ENCODE measurements at places on chromosomes 7 and 10.
A peak's percentile ranks its signal among the peaks of the same experiment; 100 is the strongest.

- no peak for DNase-seq
These were observed 7.6 kb upstream of the C10orf105 start for GRCh38 chr10:71727105-71727737.

- peak; percentile 26 for DNase-seq
These were observed 161.8 kb upstream of the CACNA2D1 start for GRCh38 chr7:82605247-82605864.

GRCh38 chr10:116683821-116684220 lies 58.5 kb downstream of the HSPA12A start:
- DNase-seq: no peak

DNA sequence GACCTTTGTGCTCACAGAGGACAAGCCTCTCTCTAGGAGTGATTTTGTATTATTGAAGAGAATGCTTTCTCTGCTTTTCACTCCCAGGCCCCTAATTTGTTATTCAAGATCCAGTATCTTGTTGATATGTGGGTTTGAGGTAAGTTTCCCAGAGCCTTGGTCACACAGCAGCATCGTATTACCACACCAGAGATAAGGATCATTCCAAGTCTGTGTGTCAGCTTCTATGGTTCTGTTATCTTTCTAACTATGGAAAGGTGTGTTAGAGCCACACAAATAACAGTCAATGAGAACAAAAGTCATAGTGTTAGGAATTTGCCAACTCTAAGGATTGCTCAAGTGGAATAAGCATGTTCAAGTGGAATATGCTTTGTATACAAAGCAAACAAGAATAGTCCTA lies 1208.3 kb downstream of the GATA3 start:
- DNase-seq: no peak

- DNase-seq: no peak
These were observed 11.5 kb upstream of the SH2D4B start for GRCh38 chr10:80526218-80526617.

- no peak for DNase-seq
These were observed 77.0 kb upstream of the TRIM24 start for GRCh38 chr7:138382862-138383565.
